ENCODE measurements at places on chromosomes 7 and 10. TPM values are rescaled to one million over a fixed set of nuclear protein-coding genes. Genes with fewer than 3 reads are reported as not detected.

CCL24 gene
- not detected for total RNA-seq

GLI3 gene
- 7.0 TPM for total RNA-seq

IDI1 gene
- 67.4 TPM for total RNA-seq

ATP6V0A4 gene
- not detected for total RNA-seq

NAT16 gene
- not detected for total RNA-seq

ST8SIA6 gene
- 0.09 TPM for total RNA-seq

TYW1B gene
- total RNA-seq: 0.99 TPM

FGFR2 gene
- total RNA-seq: not detected

ACSM6 gene
- not detected for total RNA-seq

HOXA10 gene
- total RNA-seq: 0.08 TPM

PTF1A gene
- not detected for total RNA-seq

VKORC1L1 gene
- total RNA-seq: 8.7 TPM

TEX36 gene
- total RNA-seq: 2.1 TPM

AHR gene
- 493 TPM for total RNA-seq

DNA sequence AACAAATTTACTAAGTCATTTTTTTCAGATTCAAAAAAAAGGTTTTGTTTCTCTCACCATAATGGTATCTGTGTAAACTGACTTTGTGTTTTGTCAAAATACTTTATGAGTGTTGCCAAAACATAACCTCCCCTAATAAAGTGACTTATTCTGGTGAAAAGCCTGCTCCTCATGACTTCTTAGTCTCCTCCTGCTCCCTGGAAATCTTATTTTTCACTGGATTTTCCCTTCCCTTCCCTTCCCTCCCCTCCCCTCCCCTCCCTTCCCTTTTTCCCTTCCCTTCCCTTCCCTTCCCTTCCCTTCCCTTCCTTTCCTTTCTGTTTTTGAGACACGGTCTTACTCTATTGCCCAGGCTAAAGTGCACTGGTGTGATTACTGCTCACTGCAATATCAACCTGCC, 650.1 kb upstream of the GHITM start:
- DNase-seq: no peak

GRCh38 chr7:149633976-149634945, 136.7 kb upstream of the ZNF746 start:
- DNase-seq: no peak

DNA sequence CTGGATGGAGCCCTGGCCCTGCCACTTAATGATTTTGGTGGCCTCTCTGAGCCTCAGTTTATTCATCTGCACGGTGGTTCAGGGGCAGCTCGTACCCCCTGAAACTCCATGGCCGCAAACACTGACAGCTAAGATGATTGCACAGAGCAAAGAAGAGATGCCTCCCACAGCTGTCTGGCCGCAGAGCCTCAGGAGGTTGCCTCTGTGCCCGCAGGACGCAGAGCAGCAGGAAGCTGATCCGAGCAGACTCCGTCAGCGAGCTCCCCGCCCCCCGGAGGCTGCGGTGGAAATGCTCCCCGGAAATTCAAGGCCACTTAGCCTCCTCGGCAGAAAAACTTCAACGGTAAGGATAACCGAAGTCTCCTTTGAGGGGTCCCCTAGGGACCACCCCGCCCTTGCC, 30.2 kb upstream of the C10orf53 start:
- DNase-seq: no peak

DNA sequence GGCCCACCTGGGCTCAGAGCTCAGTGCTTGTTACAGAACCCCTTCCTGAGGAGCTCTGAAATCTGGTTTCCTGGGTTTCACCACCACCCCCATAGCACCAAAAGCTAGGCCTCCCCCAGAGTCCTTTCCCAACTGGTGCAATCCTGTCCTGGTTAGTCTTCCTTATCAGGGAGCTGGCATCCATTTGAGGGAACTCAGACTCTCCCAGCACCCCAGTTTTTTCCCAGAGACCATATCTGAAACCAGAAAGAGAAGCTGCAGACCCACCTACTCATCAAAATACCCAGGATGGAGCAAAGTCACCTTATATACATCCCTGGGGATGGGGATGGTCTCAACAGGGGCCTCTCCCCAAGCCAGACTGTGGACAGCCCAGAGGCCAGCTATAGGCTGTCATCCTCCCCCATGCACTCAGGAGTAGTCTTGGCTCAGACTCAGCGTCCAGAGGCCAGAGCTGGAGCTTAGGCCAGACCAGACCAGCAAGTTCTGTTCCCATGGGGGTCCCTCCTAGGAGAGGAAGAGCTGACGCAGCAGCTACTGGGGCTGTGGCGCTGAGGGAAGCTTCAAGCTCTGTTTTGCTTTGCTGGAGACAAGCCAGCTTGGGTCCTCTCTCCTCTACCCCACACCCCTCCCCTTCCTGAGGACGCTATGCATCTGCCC, 3.0 kb downstream of the TBATA start:
- DNase-seq: no peak

DNA sequence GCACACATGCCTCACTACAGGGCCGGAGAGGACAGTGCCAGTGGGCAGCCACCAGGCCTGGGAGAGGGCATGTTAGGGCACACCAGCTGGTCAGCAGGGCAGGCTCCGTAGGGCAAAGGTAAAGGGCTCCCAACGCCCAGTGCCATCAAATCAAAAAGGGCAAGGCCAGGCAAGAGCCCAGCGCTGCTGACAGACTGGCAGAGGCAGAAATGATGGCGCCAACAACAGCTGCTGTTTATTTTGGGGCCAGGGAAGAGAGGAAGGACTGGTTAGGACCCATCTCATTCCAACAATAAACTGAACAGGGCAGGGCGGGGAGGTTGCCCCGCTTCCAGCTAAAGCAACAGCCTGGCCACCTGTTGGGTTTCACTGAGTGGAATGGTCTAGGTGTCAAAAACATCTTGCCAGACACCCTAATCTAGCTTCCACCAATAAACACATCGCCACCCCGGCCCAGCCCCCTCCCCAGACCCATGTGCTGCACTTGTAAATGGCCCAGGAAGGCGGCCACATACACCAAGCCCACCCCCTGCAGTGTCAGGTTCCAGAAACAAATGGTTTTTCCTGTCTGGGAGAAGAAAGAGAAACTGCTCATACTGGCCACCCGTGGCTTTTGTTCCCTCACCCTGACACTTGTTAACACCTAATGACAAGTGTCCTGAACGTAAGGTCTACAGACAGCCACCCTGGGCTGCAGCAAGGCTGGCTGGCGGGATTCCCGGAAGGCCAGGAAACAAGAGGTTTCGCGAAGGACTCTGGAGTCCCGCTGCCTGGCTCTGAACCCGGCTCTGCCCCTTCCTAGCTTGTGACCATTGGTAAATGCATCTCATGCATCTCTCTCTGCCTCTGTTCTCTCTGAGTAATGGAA, 15.3 kb downstream of the SH3PXD2A start:
- no peak for DNase-seq

- DNase-seq: no peak
These were observed 191.0 kb downstream of the MAD1L1 start for GRCh38 chr7:2041496-2042367.

GRCh38 chr7:50226669-50227068, 77.8 kb upstream of the IKZF1 start:
- no peak for DNase-seq

DNA sequence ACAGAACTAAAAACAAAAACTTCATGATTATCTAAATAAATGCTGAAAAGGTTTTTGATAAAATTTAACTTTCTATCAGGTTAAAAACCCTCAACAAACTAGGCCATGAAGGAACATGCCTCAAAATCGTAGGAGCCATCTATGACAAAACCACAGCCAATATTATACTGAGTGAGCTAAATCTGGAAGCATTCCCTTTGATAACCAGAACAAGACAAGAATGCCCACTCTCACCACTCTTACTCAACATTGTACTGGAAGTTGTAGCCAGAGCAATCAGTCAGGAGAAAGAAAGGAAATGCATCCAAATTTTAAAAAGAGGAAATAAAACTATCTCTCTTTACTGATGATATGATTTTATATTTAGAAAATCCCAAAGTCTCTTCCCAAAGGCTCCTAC, 228.7 kb downstream of the CHRM2 start:
- DNase-seq: peak; percentile 63

- peak; percentile 82 for DNase-seq
These were observed 1.8 kb downstream of the GRK5 start for GRCh38 chr10:119209035-119209735.

GRCh38 chr10:105597312-105597711, 956.2 kb downstream of the SORCS3 start:
- no peak for DNase-seq

DNA sequence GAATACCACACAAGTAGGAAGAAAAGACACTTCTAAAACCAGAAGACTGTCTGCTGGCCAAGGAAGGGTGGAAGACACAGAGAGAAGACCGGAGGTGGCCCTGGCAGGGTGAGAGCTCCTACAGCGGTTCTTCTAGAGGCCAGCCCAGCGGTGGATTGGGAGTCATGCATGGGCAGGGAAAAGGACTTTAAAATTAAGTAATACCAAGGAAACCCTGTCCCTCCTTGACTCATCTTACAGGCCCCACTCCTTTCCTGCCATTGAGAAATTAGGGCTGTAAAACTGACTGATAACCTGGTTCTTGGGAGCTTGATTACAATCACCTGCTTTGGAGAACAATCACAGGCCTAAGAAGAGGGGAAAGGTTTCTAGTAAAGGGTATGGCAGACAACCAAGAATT, 16.1 kb downstream of the CALML3 start:
- no peak for DNase-seq

DNA sequence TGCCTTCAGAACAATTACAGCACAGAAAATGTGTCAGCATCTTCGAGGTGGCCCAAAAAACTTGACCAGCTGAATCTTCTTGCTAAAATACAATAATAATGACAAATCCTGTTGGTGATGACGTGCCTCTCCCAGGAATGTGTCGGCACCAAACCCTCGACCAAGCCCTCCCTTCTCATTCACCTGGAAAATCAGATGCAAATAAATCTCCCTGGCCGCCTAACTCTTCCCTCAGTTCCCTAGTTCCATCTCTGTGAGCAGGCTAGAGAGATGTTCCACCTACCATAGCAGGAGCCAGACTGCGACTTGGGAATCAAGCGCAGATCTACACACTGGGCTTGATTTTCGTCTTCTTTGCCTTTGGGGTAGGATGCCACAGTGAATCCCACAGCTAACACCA, 4.1 kb downstream of the PRSS1 start:
- no peak for DNase-seq

GRCh38 chr7:68155676-68156075, 1159.0 kb downstream of the TYW1 start:
- no peak for DNase-seq

- DNase-seq: peak; percentile 78
These were observed 4.5 kb downstream of the TNS3 start for GRCh38 chr7:47577321-47577919.

- peak; percentile 56 for DNase-seq
These were observed 615 bp downstream of the ARHGAP12 start for GRCh38 chr10:31927884-31928548.

- no peak for DNase-seq
These were observed 55.0 kb upstream of the LBX1 start for GRCh38 chr10:101284101-101284743.

GRCh38 chr7:12951397-12951801, 264.0 kb downstream of the ARL4A start:
- peak; percentile 66 for DNase-seq

DNA sequence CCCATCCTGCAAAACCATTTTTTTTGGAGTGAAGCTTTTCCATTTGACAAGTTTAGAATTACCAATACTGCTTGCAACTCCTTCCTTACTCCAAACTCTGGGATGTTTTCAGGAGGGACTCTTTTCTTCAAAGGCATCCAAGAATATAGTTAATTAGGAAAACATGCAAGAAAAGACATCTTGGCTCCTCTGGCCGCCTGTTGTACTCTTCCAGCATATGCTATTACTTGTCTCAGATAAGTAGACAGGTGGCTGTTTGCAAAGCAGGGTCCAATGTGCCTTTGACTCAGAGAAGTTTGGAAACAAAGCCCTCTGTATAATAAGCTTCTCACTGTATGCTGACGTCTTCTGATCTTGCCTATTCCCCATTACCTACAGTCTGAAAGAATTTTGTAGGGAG, 746.5 kb downstream of the AUTS2 start:
- no peak for DNase-seq

GRCh38 chr10:69434169-69434568, 17.1 kb upstream of the TSPAN15 start:
- peak; percentile 40 for DNase-seq
